NCI-H2029 treated with DMSO at 0.1 percent for 48 hours (cell line): ENCODE measurements at places on chromosomes 4 and X.

GRCh38 chr4:54073271-54073880 is 9.0 kb upstream of the CHIC2 start:
- no peak for DNase-seq

- no peak for DNase-seq
Observed at GRCh38 chr4:113699772-113700171, 61.8 kb downstream of the CAMK2D start.

GRCh38 chr4:81164126-81164525 is 50.9 kb downstream of the PRKG2 start:
- no peak for DNase-seq

DNA sequence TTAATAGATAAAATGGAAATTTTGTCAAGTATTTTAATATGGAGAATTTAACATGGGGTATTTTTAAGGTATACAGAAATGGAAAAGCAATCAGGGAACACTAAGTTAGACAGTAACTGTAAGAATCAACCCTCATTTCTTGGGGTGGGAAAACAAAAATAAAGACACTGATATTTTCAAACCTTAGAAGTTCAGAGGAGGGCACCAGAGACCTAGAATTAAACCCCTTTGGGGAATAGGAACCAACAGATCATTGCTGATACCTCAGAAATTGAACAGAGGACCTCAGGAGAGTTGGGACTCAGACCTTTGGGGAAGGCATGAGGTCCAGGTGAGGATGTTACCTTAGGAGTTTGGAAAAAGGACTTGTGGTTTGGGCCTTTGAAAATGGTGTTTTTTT is 435.6 kb downstream of the TMA16 start:
- no peak for DNase-seq

- no peak for DNase-seq
Observed at GRCh38 chr4:21067351-21067750, 367.1 kb downstream of the PACRGL start.

GRCh38 chr4:87423317-87424098 is 1.1 kb downstream of the NUDT9 start:
- peak; percentile 12 for DNase-seq

GRCh38 chr4:16026160-16026761 is 57.6 kb downstream of the PROM1 start:
- DNase-seq, result peak; percentile 36

GRCh38 chr4:704198-704891 is 1.3 kb upstream of the PCGF3 start:
- DNase-seq, result no peak

GRCh38 chr4:154160519-154161301 is 330.9 kb downstream of the DCHS2 start:
- no peak for DNase-seq

GRCh38 chr4:99886146-99886545 is 8.1 kb downstream of the LAMTOR3 start:
- DNase-seq, result no peak

- DNase-seq, result no peak
Observed at GRCh38 chr4:182975806-182976205, 58.6 kb upstream of the DCTD start.

- no peak for DNase-seq
Observed at GRCh38 chr4:6373541-6374410, 98.6 kb downstream of the PPP2R2C start.

GRCh38 chr4:54315561-54316538 is 86.8 kb downstream of the PDGFRA start:
- DNase-seq, result no peak

DNA sequence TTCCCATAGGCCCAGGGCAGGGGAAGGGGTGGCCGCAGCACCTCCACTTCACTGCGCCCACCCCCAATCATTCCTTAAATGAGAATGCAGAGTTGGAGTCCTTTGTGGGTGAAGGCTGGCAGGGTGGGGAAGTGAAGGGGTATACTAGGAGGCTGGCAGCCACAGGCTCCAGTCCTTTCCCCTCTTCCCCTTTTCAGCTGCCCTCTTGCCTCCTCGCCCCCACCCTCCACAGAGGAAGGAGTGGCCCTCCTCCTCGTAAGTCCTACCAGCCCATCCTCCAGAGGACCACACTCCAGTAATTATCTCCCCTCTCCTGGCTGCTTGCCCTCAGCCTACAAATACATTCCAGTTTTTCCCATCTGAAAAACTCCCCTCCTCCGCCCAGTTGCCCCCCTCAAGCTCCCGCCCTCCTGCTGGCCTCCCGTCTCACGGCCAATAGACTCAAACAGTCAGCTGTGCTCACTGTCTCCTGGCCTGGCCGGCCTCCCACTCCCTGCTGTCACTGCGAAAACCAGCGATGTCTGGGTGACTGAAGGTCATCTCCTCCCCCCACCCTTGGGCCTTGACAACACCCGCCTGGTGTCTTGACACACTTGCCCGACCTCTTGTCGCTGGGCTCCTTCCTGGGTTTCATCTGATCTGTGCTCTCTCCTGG is 38.8 kb downstream of the EFNB1 start:
- no peak for DNase-seq

DNA sequence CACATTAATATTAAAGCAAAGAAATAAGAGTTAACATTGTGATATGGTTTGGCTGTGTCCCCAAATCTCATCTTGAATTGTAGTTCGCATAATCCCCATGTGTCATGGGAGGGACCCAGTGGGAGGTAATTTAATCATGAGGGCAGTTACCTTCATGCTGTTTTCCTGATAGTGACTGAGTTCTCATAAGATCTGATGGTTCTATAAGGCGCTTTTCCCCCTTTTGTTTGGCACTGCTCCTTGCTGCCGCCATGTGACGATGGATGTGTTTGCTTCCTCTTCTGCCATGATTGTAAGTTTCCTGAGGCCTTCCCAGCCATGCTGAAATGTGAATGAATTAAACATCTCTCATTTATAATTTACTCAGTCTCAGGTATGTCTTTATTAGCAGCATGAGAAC is 153.8 kb upstream of the GALNT7 start:
- no peak for DNase-seq

DNA sequence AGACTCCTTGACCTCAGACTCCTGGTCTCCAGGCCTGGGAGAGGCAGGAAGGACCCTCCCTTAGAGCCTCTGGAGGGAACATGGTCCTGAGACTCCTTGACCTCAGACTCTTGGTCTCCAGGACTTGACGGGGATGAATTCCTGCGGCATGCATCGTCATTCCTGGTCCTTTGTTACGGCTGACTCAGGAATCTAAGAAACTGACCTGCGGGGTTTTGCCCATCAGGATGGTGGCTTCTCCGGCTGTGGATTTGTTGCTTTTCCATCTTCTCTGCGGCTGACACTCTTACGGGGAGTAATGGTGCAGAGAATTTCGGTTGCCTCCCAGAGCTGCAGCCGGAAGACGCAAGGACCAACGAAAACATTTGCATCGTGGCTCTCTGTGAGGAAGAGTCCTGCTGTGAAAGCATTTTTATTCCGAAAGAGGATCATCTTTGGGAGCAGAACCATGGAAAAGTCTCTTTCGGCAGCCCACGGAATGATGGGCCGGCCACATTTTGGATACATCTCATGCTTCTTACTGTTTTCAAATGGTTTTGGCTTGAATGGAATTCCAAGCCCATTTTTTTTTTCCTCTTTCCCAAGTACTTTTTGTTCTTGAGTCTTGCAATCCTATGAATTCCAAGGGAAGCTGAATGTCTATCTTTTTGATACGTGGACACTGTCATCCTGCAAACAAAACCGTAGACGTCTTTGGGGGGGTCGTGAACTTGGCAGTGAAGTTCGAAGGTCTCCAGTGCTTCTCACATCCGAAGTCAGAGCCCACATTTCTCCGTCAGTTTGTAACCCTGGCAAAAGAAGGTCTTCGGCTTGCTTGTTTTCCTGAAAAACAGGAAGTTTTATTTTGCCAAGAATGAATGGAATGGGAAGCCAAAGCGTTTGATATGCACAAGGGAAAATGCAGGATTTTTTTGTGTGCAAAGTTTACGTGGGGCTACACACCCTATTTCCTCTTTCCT is 36.5 kb downstream of the SHOX start:
- DNase-seq, result no peak

GRCh38 chr4:186037692-186038658 is 31.0 kb upstream of the TLR3 start:
- DNase-seq, result peak; percentile 49

DNA sequence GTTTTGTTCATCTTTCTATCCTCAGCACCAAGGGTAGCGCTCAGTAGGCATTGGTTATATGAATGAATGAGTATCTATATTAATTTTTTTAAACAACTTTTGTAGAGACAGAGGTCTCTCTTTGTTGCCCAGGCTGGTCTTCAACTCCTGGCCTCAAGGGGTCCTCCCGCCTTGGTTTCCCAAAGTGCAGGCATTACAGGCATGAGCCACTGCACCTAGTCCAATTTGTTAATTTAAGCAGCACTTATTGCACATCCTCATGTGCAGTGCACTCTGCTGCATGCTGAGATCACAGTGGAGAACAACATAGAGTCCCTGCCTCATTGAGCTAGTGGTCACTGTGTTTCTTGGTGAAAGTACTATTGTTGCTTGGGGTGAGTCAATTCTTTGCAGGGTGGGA is 94.4 kb downstream of the NHSL2 start:
- no peak for DNase-seq

DNA sequence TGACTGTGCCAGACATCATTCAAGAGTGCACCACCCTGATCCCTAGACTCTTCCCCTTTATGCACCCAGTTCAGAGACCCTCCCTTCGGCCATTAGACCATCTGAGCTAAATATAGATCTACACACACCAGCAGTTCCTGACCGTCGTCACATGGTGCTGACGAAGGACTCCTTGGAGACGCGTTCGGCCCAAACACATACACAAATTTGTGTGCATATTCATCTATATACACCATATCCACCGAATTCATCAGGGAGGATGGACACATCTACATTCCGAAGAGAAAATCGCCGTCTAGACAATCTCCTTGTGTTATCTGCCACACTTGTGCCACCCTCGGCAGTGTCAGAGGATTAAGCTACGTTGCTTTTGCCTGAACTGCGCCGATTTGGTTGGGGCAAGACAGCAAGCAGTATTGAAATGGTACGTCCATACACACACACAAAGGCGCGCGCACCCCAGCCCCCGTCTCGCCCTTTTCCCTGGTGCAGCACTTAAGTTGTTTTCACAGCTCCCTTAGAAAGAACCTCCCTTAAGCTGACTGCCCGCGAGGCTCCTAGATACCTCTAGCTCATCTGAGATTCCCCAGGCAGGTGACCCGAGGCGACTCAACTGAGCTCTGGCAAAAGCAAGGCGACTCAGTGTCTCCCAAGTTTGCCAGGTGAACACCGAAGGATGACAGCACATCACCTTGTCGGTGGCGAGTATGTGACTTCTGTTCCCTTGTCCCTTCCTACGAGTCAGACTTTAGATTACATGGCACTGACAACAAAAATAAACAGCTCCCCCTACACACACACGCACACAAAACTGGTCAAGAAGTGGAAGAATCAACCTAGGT is 1.0 kb downstream of the RASGEF1B start:
- DNase-seq, result peak; percentile 16

GRCh38 chr4:123987408-123987807 is 590.8 kb downstream of the SPRY1 start:
- DNase-seq, result no peak

- no peak for DNase-seq
Observed at GRCh38 chr4:107283587-107284559, 247.8 kb upstream of the DKK2 start.

DNA sequence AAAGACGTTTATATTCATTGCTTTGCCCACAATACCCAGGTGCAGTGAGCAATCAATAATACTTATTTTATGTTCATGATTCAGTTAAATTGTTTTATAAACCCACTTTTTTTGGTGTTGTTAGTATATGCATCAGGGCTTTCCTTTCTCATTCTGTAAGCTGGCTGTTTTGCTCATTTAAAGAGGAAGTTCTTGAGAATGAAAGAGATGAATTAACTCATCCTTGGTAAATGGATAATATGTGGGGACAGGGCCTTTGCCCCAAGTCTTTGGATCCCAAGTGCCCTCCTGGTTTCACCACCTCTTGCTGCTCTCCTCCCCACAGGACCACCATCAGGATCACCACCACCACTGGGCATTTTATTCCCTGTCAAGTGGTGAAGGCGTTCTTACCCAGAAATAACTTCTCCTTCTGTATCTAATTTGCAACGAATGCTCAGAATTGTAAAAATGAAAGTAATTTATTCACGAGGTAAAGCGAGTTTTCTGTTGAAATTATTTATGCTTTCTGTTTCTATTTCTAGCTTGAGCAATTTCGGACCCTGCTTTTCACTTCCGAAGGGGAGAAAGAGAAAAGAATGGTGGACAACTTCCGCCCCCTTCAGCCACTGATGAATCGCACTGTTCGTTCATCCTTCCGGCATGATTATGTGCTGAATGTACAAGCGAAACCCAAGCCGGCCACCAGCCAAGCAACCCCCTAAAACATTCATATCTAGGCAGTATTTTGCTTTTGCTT is 8.2 kb upstream of the ZRSR2 start:
- no peak for DNase-seq

DNA sequence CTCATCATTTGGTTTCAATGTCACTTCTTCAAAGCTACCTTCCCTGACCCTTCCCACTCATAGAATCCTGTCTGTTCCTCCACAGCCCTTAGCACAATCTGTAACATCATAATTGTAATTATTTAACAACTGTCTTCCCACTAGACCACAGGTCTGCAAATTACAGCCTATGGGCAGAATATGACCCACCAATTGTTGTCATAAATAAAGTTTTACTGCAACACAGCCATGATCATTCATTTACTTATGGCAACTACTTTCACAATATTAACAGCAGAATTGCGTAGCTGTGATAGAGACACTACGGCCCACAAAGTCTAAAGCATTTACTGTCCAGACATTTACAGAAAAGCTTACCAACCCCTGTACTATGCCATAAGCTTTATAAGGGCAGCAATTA is 15.9 kb downstream of the USP46 start:
- no peak for DNase-seq

DNA sequence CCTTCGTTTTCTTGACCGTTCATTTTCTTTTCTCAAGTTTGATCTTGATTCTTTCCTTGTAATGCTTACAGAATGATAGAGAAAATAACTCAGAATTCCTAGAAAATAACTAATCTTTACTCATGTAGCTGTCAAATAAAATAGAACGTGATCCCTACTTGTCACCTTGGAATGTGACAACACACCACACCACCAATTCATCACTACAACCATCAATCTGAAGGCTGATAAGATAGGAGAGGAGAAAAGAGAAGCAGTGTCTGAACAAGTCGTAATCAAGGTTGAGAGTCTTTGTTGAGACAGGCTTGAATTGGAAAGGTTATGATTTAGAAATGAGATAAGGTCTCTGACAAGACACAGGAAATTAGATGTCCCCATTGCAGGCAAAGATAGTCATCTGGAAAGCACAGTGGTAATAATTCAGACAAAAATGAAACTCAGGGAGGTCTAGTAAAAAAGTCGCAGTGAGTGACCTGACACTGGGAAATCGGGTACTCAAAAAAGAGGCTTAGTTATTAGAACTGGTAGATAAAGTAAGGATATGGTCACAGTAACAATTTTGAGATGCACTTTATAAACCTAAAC is 456.2 kb downstream of the FAT4 start:
- DNase-seq, result no peak

GRCh38 chr4:70586841-70587240 is 5.2 kb upstream of the AMBN start:
- DNase-seq, result no peak

GRCh38 chrX:259692-260355 is 21.4 kb upstream of the PLCXD1 start:
- no peak for DNase-seq
